ENCODE measurements at places on chromosomes 7 and 10.
A peak's percentile ranks its signal among the peaks of the same experiment; 100 is the strongest.

- no peak for DNase-seq
Observed at GRCh38 chr7:12567015-12567414, 3.5 kb upstream of the SCIN start.

DNA sequence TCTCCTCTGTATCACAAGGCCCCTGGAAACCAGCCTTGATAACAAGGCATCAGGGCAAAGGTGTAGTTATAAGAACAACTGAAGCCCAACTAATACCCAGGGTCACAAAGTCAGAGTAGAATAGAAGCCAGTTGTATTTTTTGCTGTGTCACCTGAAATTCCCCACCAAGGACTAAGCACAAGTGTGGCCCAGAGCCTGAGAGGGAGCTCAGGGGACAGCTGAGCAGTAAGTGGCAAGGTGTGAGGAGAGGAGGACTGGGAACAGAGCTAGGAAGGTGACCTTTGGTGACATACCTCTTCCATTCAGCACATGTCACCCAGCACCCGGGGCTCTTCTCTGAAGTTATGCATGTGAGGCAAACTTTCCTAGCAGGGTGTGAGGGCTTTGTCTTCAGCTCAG, 179.9 kb downstream of the HECW1 start:
- no peak for DNase-seq

- DNase-seq, result no peak
Observed at GRCh38 chr10:31947144-31947926, 18.7 kb upstream of the ARHGAP12 start.

GRCh38 chr7:24955313-24955712, 24.7 kb downstream of the OSBPL3 start:
- no peak for DNase-seq

DNA sequence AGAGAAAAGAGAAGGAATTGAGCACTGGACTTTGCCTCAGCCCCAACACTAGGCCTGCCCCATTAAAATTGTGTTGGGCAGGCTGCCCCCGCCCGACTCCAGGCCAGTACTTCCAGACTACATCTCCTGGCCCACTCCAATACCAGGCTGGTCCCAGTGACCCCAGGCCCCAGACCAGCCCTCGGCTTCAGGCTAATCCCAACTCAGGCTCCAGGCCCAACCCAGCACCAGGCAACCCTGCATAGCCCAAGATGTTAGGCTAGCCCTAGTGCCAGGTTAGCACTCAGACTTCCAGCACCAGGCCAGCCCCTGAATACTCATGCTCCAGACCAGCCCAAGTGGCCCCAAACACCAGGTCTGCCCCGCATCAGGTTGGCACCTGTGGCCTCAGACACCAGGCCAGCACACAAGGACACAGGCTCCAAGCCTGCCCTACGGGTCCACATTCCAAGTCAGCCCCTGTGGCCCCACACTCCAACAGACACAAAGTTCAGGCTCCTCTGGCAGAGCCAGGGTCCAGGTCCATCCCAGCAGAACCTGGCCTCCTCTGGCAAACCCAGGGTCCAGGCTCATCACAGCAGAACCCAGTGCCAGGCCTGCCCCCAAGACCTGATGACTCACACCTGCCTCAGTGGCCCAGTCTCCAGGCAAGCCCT, 20.3 kb downstream of the COG5 start:
- DNase-seq, result no peak

DNA sequence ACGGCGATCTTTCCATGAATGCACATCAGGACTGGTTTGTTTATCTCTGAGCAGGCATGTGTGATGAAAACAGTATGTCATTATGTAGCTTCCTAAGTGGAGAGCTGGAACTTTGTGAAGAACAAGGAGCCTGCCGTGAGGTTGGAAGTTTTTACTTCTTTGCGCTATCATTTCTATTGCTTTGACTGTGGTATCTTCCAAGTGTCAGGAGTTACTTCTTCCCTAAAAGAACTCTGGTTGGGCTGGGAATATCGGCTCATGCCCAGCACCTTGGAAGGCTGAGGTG, 167.4 kb upstream of the AHR start:
- DNase-seq, result no peak

GRCh38 chr7:2000153-2000687, 232.5 kb downstream of the MAD1L1 start:
- DNase-seq, result no peak

- peak; percentile 21 for DNase-seq
Observed at GRCh38 chr7:117750612-117751563, 122.4 kb downstream of the CTTNBP2 start.

- no peak for DNase-seq
Observed at GRCh38 chr7:44191171-44191570, 1.9 kb upstream of the GCK start.

DNA sequence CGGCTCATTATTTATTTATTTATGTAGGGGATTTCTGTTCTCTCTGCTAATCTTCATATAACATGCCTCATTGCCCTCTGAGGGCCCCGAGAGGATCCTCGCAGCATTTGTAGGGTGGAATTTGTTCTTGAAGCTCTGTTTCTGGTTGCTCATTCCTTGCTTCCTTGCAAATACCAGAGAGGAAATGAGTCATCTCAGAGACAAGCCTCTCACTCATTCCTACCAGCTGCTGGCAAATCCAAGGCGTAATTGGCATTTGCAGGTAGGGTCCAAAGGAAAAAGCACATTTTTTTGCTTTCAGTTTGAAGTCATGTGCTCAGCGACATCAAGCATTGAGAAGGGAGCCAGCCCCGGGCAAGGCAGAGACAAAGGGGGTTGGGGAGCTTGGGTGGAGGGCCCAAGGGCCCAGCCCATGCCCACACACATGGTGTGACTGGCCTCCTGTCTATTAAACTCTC, 501.6 kb downstream of the GALNT17 start:
- no peak for DNase-seq

Data from AML-193 (cell line).